ENCODE measurements at places on chromosomes 5 and 9.

- no peak for DNase-seq
These were observed 433.2 kb downstream of the MAT2B start for GRCh38 chr5:163938595-163938994.

- DNase-seq: no peak
These were observed 270.2 kb downstream of the ELAVL2 start for GRCh38 chr9:23555851-23556250.

DNA sequence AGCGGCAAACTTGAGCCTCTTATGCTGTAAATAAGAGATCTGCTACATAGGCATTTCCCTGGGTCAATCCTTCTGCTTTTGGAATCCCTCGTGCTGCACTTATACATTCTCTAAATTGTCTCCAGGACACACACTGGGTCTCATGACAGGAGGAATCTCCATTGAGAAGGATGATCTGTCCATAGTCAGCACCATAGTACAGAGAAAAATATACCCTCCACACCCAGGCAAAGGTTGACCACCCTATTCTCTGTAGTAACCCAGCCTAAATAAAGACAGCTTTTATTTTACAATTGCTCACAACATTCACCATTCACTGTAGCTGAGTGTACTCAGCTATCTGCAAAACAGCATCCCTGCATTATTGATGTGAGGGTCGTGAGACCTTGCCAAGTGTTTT, 111.2 kb downstream of the SV2C start:
- no peak for DNase-seq

DNA sequence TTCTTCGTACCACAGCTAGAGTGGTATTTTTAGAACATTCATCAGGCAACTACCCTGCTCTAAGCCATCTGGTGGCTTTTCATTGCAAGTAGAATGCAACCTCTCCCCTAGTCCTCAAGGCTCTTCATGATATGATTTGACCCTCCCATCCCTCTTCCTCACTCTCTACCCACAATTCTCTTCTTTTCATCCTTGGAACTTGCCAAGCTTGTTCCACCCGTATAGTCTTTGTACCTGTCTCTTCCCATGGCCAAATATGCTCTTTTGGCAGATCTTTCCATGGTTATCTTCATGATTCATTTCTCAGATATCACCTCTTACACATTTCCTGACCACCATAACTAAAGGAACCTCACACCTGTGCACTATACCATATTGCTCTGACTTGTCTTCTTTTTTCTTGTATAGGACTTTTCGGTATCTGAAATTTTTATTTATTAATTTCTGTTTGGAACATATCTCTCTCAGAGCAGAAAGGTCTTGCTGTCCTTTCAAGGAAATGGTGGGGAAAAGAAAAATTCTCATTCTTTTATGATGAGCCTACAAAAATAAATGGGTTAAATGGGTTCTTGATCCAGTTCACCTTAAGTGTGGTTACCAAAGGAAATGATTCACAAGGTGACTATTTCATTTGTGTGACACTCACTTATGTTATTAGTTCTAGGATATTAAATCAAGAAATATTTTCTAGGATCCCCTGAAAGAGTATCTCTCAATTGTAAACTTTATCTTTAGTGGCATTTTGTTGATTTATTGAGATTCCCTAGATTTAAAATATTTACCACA, 3.7 kb upstream of the CD274 start:
- no peak for DNase-seq

- DNase-seq: no peak
These were observed 177.8 kb downstream of the TTLL11 start for GRCh38 chr9:121915304-121915625.

- DNase-seq: no peak
These were observed 553.8 kb upstream of the CDH9 start for GRCh38 chr5:27592231-27592630.

DNA sequence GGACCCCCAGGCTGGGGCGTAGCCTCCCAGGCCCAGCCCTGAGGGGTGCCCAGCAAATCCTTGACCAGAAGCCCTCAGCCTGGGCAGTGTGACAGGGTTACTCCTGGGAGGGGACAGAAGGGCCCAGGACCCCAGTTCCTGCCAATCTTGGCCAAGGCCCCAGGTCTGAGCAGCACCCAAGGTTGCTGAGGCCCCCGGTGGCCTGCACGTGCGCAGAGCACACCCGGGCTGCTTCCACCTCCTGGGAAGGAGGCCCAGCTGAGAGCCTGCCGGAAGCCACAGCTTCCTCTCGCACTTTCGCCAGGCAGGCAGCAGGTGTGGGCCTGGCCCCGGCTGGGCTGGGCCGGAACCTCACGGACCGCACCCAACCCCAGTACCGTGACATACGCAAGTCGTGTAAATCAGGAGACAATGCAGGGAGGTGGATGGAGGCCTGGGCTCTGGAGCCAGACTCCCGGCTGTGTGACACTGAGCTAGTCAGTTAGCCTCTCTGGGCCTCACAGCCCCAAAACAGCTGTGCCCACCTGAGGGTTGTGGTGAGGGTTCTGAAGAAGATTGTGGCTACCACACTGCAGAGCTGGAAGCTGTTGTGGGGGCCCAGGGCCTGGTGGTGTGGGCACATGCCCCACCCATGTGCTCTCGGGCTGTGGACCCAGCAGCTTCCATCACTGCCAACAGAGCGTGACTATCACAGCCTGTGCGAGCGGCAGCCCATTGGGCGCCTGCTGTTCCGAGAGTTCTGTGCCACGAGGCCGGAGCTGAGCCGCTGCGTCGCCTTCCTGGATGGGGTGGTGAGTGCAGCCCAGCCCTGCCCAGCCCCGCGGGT, 5.1 kb downstream of the GRK6 start:
- DNase-seq: no peak
